Right renal pelvis (tissue), 4 donors: ENCODE measurements at places on chromosomes 2 and 18. TPM values are rescaled to one million over a fixed set of nuclear protein-coding genes. Genes with fewer than 3 reads are reported as not detected.

DNA sequence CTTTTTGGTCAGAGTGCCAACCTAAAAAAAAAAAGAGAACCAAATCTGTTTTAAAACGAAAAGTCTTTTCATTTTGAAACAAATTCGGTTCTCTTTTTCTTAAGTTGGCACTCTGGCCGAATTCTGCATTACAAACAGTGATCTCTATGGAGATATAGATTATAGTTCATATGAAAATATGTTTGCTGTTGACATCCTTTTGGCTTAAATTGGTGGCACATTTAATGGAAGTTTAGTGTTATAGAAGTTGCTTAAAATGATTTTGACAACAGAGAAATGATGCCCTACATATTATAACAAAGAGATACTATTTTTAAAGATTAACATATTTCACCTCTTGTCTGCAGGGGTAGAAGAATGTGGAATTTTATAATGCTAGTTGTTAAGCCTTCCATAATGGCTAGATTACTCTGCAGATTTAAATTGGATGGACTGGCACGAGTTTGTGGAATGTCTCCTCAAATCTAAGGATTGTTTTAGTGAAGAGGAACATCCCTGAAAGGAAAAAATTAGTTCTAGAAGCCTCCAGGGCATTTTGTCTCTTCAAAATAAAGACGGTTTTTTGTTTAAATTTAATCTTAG, 222.9 kb upstream of the CDH2 start:
- no peak for DNase-seq

- DNase-seq = no peak
Measured at GRCh38 chr2:4258563-4258962, 555.2 kb downstream of the DCDC2C start.

- DNase-seq = no peak
Measured at GRCh38 chr2:11411768-11412448, 54.1 kb downstream of the E2F6 start.

DNA sequence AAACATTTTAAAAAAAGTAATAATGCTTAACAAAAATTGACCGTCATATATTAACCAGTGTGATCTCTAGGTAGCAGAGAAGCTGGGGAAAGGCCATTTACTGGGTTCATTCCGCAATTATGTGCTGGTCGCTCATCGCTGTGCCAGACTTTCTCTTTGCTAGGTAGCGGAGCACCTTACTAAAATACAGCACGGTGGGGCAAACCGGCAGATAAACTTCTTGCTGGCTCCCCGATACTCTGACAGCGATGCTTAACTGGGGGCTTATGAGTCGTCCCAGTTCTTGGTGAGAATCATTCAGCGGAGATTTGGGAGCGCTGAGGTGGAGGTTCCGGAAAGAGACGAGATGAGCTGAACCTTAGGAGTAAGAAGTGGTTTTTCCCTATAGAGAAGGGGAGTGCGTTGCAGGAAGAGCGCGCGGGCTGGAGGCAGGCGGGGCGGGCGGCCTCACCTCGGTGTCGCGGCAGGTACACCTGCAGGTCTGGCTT, 605 bp downstream of the C2orf68 start:
- DNase-seq = no peak

- no peak for DNase-seq
Measured at GRCh38 chr2:49129034-49129433, 25.3 kb downstream of the FSHR start.

The ITGB6 gene
- polyA plus RNA-seq = 20.2 TPM

The NR4A2 gene
- polyA plus RNA-seq = 3.1 TPM

The FHOD3 gene
- 36.8 TPM for polyA plus RNA-seq
